ENCODE measurements at places on chromosomes 11 and 22.

GRCh38 chr11:134152696-134153095 is 71.1 kb downstream of the NCAPD3 start:
- no peak for DNase-seq

GRCh38 chr22:48369789-48370507 is 1457.7 kb downstream of the BRD1 start:
- no peak for DNase-seq

DNA sequence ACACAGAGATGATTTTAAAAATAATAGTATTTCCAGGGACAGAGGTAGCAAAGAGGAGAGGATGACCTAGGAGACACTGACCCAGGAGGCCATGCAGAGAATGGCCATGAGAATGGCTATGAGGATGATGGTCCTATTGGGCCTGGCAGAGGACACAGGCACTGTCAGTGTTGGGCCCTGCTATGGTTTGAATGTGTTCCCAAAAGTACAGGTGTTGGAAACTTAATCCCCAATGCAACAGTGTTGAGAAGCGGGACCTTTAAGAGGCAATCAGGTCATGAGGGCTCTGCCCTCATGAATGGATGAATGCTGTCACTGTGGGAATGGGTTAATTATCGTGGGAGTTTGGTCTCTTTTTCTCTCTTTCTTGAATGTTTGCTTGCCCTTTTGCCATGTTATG is 61.6 kb downstream of the KCNC1 start:
- DNase-seq, result no peak

DNA sequence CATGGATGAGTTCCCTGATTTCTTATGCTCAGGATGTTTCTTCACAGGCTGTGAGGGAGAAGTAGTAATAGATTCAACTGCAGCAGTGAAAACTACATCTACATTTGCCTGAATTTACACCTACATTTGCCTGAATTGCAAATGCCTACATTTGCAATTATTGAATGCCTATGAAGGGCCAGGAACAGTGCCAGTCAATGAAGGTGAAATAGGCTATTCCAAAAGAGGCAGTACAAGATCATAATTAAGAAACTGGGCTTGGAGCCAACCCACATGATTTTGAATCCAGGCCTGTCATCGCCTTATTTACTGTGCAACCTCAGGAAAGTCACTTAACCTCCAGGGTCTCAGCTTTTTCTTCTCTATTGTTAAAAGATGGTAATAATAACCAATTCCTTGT is 1353.3 kb downstream of the FAM181B start:
- DNase-seq, result no peak

- no peak for DNase-seq
Measured at GRCh38 chr22:34096770-34097169, 176.5 kb upstream of the LARGE1 start.

DNA sequence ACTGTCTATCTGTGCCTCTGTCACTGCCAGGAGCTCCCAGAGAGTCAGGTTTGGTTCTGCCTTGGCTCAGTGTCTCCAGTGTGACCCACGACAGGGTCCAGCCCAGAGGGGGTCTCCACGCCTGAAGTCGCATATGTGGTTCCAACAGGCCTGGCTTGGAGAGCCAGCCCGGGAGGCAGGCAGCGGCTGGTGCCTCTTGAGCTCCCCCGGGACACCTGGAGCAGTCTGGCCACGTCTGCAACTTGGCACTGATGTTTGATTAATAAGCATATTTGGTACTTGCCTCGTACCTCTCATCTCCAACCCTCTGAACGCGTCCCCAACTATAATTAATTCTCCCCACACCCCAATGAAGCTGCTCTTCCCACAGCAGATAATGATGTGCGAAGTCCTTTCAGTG is 31.7 kb upstream of the SHISAL1 start:
- DNase-seq, result peak; percentile 80

Measured in NCI-H2171 (cell line).